Prostate gland (tissue), 2 donors: ENCODE measurements at places on chromosomes 16 and 17. TPM values are rescaled to one million over a fixed set of nuclear protein-coding genes. Genes with fewer than 3 reads are reported as not detected.

The CACNG3 gene
- total RNA-seq = not detected

The MON1B gene
- 53.9 TPM for total RNA-seq

DNA sequence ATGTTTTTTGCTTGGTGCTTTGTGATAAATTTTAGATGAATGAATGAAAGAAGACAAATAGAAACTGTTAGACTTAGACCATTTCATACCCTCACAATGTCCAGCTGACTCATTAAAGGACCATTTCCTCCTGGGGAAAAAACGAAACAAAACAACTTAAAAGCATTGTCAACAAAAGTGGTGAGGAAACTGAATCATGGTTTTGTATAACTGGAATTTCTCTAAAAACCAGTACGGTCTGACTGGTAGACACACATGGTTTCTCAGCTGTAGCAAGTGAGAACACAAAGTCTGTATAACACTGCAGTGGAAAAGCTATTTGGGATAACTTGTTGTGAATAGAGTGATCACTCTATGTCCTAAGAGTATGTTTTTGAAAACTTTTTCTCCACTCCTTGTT is 5.3 kb upstream of the DDX52 start:
- H3K4me1 ChIP-seq = no peaks in the 10 kb centered on the region
- H3K27ac ChIP-seq = no peak overlapping the region
- no peaks in the 10 kb centered on the region for H3K27me3 ChIP-seq
- no peak overlapping the region for H3K4me3 ChIP-seq

- no peak overlapping the region for H3K4me3 ChIP-seq
- no peaks in the 10 kb centered on the region for H3K27me3 ChIP-seq
- H3K4me1 ChIP-seq = peaks cover 5% of the 10 kb centered on the region
- no peaks in the 10 kb centered on the region for H3K36me3 ChIP-seq
- peak overlapping the region; percentile 24 for H3K27ac ChIP-seq
- DNase-seq = peak; percentile 47
These were observed 3.4 kb upstream of the PPP1R9B start for GRCh38 chr17:50153650-50154575.

- no peak overlapping the region for H3K4me3 ChIP-seq
- no peaks in the 10 kb centered on the region for H3K4me1 ChIP-seq
- H3K27me3 ChIP-seq = no peaks in the 10 kb centered on the region
- DNase-seq = no peak
- H3K36me3 ChIP-seq = no peaks in the 10 kb centered on the region
These were observed 32.9 kb upstream of the YPEL2 start for GRCh38 chr17:59298521-59298920.

DNA sequence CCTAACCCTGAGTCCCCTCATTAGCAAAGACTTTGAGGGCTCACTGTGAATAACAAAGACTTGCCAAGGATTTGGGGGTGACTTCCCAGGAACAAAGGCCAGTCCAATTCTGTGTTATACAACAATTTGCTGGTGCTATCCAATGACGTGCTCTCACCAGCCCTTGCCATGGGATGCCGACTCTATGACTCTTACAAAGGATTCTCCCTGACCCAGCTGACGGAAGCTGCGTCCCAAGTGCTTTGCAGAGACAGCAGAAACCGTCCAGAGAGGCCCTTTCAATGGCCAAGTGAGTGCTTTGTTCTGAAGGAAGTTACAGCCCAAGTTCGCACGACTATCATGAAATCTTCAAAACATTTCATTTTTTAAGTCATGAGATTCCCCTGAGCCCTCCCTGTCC is 345.3 kb upstream of the TNRC6C start:
- H3K36me3 ChIP-seq = no peaks in the 10 kb centered on the region
- no peak overlapping the region for H3K27ac ChIP-seq
- no peak overlapping the region for H3K4me3 ChIP-seq
- DNase-seq = no peak
- no peaks in the 10 kb centered on the region for H3K27me3 ChIP-seq
